ENCODE measurements at places on chromosomes 2 and 18. TPM values are rescaled to one million over a fixed set of nuclear protein-coding genes. Genes with fewer than 3 reads are reported as not detected.

The TMEM163 gene
- polyA plus RNA-seq, result not detected

The CCDC102B gene
- 0.24 TPM for polyA plus RNA-seq

DNA sequence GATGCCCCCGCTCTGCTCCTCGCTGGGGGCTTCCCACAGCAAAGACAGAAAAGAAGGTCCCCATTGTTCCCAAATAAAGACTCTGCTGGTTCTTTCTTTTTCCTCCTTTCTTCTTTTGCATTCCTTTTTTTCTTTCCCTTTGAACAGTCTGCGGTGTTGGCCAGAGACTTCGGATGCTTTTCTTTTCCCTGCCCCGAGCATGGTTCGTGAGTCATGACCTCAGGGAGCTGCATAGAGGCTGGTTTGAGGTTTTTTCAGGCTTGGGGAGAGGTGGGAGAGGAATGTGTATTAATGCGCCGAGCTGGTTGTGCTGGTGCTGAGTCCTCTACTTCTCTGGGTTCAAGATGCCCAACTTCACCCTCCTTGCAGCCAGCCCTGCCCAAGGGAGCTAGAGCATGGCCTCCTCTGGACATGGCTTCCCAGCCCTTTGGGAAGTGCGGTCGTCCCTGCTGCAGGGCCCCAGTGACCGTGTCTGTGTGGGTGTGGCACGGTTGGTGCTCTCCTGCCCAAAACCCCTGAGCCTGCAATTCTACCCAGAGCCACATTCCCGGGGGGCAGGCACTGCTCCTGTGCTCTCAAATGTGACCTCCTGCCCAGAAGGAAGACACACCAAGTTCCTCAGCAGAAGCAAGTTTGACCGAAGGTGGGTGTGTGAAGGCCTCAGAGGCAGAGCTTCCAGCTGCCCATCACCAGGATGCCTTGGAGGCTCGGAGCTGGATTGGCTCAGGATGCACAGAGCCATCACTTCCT, 9.0 kb upstream of the ARHGEF4 start:
- no peak for DNase-seq

GRCh38 chr2:189168856-189169499, 10.6 kb downstream of the COL5A2 start:
- DNase-seq, result no peak

GRCh38 chr2:11752906-11753305, 6.5 kb downstream of the LPIN1 start:
- no peak for DNase-seq

DNA sequence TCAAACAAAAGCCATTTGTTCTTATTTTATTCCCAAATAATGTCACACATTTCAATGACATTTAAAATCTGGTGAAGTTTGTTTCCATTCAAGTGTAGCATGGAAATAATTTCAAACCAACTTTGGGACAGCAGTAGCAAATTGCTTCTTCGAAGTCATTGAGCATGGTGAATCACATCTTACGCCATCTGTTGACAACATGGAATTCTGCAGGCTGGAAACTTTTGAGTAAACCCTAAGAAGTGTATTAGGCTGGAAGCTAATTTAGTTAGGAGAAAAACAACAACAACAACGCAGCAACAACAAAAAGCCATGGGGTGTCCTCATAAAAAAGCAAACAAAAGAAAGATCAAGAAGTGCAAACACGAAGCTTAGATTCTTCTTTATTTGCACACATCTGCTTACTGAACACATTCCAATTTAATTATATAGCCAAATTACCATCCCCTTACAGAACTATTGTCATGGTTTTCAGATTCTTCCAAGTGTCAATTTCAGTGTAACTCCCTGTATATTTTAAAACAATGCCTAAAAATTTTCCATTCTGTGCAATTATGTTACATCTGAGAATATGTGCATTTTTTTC, 659.0 kb upstream of the CDH7 start:
- peak; percentile 1 for DNase-seq

The CD226 gene
- polyA plus RNA-seq, result 0.50 TPM

DNA sequence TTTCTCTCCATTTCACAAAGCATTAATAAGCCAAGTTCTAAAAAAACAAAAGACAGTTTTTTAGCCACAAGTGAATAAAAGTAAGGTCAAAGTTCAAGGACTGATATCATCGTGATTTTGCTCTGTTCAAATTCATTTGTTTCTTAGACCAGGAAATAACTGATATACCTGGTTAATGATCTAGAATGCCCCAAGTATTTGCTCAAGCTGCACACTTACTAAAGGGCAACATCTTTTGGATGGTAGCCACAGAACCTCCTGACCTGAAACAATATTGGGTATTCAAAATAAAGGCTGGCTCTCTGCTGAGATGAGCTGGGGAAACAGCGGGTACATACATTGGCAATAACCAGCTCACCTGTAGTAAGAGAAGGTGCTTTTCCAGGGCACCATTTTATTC, 314.7 kb upstream of the LYPD1 start:
- no peak for DNase-seq

GRCh38 chr2:12397854-12398253, 318.9 kb upstream of the TRIB2 start:
- no peak for DNase-seq

GRCh38 chr2:37630776-37631175, 40.7 kb downstream of the CDC42EP3 start:
- DNase-seq, result no peak

The FEV gene
- polyA plus RNA-seq, result 0.78 TPM

- DNase-seq, result no peak
Measured at GRCh38 chr2:32627441-32627813, 423 bp upstream of the TTC27 start.

GRCh38 chr2:182456784-182457183, 29.9 kb upstream of the PDE1A start:
- DNase-seq, result no peak

The GDF7 gene
- polyA plus RNA-seq, result 0.01 TPM

GRCh38 chr2:76270096-76270710, 559.5 kb upstream of the GCFC2 start:
- no peak for DNase-seq

DNA sequence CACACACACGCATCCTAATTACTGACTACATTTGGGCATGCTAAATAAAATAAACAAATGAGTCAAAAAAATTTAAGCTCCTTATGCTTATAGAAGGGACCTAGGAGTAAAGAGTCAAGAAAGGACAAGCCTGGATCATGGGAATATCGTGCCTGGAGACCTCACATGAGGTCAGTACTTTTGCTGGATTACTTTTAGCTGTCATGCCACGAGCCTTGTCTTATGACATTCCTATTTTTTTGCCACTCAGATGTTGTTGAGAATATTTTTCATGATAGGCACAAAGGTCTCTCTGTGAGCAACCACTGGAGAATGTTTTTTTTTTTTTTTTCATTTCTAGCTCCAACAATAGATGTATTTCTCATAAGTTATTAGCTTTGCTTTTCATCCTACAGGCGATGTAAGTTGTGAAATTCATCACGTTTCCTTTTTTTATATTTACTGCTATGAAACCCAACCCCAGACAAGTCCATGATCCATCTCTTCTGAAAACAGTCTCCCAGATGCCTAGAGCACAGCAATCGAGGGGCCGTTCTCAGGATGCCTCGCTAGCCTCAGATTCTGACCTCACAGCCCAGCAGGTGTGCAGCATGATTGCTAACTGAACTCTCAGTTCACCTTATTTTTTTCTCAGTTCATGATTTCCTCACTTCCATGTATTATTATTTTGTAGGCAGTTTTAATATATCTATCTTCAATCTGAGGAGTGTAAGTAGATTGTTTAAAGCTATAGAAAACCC, 464.5 kb downstream of the IRS1 start:
- DNase-seq, result no peak

GRCh38 chr18:47606526-47606925, 323.9 kb downstream of the SMAD2 start:
- no peak for DNase-seq

The AMMECR1L gene
- polyA plus RNA-seq, result 7.7 TPM

The KRTCAP3 gene
- 1.4 TPM for polyA plus RNA-seq

GRCh38 chr18:80112624-80113248, 3.7 kb downstream of the ADNP2 start:
- peak; percentile 30 for DNase-seq

The MYO3B gene
- 3.8 TPM for polyA plus RNA-seq

DNA sequence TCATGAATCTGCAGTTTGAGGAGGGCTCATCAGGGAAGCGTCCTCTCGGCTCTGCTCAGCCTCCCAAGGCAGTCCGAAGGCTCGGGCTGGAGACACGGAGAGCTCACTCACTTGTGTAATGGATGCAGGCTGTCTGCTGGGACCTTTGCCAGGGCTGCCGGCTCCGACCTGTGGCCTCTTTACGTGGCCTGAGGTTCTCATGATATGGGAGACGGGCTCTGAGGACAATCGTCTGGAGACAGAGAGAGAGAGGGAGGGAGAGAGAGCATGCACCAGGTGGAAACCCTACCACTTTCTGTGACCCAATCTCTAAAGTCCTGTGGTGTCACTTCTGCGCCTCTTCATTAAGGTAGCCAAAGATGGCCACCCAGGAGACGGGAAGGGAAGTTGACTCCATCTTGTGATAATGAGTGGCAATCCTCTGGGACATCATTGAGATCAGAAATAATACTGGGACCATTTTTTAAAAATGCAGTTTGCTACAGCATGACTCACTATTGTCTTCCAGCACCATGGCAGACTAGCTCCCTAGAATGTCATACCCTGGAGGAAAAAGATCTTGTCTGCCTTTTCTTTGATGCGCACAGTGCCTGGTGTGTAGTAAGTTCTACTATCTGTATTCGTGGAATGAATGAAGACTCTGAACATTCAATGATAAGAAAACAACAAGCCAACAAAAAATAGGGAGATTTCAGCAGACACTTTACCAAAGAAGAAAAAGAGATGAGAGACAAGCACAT, 60.2 kb downstream of the CD8B2 start:
- DNase-seq, result no peak

The PDE1A gene
- polyA plus RNA-seq, result 0.28 TPM

The LRRC30 gene
- not detected for polyA plus RNA-seq

The SIX2 gene
- not detected for polyA plus RNA-seq

The MYOM1 gene
- polyA plus RNA-seq, result 0.32 TPM

DNA sequence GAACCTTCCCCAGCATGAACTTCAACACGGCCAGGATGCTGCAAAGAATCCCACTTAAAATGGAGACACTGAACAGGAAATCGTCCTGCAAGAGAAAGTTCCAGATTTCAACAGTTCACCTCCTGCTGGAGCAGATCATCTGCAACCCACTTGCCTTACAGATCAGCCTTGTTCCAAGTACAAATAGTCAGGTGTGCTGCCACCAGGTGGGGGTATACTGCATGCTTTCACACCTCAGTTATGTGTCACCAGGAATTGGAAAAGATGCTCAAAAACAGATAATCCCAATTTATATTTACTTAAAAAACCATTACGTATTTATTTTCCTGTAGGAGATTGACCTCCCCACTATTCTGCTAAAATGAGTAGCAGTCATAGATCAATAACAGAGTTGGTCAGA, 212.3 kb downstream of the MGAT5 start:
- DNase-seq, result no peak

The AUP1 gene
- 245 TPM for polyA plus RNA-seq
